Stimulated activated CD4-positive, alpha-beta T cell treated with anti-CD3 and anti-CD28 coated beads, Interleukin-4, amount 100 ng/mL, for 1 hour (primary cell): ENCODE measurements at places on chromosomes 3 and 15.

GRCh38 chr3:59737241-59737640 is 687.4 kb upstream of the CFAP20DC start:
- DNase-seq = no peak

GRCh38 chr3:123318374-123318773 is 116.6 kb downstream of the SEC22A start:
- DNase-seq = no peak

- DNase-seq = no peak
Observed at GRCh38 chr3:77042882-77043281, 3.0 kb downstream of the ROBO2 start.

GRCh38 chr3:114671741-114672510 is 378.1 kb downstream of the TIGIT start:
- DNase-seq = no peak

GRCh38 chr3:57890874-57891273 is 117.3 kb upstream of the FLNB start:
- DNase-seq = no peak

GRCh38 chr3:185423178-185423577 is 60.2 kb downstream of the MAP3K13 start:
- DNase-seq = no peak

DNA sequence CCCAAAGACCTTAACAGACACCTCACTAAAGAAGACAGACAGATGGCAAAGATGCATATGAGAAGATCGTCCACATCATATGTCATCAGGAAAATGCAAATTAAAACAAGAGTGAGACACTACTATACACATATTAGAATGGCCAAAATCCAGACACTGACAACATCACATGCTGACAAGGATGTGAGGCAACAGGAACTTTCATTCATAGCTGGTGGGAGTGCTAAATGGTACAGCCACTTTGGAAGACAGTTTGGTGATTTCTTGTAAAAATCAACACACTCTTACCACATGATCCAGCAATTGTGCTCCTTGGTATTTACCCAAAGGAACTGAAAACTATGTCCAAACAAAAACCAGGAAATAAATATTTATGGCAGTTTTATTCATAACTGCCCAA is 17.6 kb downstream of the CHDH start:
- no peak for DNase-seq

- DNase-seq = no peak
Observed at GRCh38 chr15:49731187-49732099, 110.6 kb downstream of the DTWD1 start.

GRCh38 chr3:107825556-107825955 is 265.3 kb downstream of the CD47 start:
- DNase-seq = no peak

DNA sequence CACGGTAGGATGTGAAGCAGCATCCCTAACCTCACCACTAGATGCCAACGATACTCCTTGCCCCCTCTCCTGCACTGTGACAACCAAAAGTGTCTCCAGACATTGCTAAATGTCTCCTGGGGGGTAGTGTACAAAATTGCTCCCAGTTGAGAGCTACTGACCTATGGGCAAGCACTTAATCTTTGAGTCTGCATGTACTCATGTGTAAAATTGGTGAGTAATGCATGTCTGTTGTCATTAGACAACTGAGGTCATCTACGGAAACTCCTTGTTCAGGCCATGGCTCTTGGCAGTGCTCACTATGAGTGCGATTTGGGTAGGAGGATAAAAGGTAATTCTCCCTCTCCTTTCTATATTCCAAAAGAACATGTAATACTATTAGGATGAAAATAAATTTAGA is 29.2 kb downstream of the PDHB start:
- DNase-seq = no peak

DNA sequence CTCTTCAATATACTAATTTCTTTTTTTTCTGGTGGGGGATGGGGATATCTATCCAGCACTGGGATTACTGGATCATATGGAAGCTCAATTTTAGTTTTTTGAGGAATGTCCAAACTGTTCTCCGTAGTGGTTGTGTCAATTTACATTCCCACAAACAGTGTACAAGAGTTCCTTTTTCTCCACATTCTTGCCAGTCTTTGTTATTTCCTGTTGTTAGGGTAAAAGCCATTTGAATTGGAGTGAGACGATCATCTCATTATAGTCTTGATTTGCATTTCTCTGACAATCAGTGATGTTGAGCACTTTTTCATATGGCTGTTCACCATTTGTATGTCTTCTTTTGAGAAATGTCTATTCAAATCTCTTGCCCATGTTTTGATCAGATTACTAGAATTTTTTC is 12.8 kb upstream of the WDR49 start:
- no peak for DNase-seq

GRCh38 chr15:95698951-95699350 is 631.5 kb upstream of the NR2F2 start:
- DNase-seq = no peak

DNA sequence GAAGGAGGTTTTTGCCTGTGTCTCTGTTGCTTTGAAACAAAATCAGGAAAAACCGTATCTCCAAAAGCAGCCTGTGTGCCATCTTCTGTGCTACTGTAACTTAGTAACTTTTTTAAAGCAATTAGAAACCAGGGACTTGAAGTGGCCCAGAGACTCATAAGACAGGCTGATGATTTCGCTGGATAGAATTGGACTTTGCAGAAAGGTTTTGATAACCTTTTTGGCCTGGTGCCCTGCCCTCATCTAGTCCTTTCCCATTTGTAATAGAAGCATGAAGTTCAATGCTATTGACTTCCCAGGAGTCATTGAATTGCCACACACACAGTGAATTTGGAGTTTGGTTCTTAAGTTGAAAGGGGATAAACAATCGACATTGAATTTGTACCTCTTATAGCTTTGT is 157.2 kb downstream of the PTPRG start:
- no peak for DNase-seq

- DNase-seq = no peak
Observed at GRCh38 chr3:47614788-47615187, 36.1 kb upstream of the CSPG5 start.

GRCh38 chr3:177362626-177363025 is 165.3 kb upstream of the TBL1XR1 start:
- DNase-seq = no peak

DNA sequence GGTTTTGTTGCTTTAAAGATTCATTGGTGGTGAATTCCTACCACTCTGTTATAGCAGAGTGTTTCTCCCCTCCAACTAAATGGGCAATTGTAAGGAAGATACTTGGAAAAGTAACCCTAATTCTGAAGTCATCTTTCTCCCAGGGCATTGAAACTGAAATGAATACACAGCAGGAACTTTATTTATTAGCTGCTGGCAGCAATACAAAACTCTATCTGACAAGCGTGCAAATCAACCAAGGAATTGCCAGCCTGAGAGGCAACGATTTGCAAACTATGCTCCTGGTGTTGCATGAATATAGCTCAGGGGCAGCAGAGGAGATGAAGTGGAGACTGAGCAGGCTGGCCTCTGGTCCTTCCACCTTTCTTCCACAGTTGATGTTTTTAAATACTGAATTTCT is 48.9 kb downstream of the CD200R1 start:
- DNase-seq = no peak

DNA sequence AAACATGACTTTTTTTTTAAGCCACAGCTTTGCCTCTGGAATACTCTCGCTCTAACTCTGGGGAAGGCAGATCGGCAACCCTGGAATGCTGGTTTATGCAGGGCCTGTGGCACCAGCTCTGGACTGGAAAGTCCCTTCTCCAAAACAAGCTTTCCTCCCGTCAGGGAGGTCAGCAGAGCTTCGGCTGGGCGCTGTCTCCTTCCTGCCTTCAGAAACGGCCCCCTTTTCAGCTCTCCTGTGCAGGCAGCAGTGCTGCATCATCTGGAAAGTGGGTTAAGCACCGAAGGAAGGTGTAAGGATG is 42.7 kb upstream of the SKOR1 start:
- DNase-seq = no peak

- DNase-seq = no peak
Observed at GRCh38 chr15:66096688-66097058, 156.9 kb downstream of the MEGF11 start.

DNA sequence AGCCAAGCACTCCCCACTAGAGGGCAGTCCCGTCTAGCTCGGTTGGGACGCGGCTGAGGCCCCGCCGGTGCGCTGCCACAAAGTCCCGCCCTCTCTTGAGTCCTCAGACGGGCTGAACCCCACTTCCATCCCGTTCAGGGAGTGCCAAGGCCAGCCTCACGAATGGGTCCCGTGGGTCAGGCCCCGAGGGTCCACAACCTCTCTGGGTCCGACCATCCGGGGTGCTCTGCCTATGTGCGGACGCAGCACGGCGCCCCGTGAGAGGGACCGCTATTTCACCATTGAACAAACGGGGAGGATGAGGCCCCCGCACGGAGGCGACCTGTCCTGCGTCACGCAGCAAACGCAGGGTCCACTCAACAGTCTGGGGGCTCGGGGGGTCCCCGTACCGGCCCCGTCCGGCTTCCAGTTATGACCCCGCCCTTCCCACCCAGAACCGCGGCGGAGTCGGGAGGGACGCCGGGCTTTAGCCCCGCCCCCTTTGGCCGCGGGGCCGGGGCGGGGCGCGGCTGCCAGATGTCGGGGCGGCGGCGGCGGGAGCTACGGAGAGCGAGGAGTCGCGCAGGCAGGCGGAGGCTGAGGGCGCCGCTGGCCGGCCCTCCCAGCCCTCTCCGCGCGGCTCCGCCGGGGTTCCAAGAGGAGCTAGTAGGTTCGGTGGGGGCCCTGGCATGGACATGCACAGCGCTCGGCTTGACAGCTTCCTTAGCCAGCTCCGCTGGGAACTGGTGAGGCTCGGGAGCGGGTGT is at the start of gene INKA1:
INKA1 (plus strand) TSS at position 543 of the 746 bp plus-strand sequence; CDS start at position 675, 132 bp downstream.
- peak; percentile 86 for DNase-seq

DNA sequence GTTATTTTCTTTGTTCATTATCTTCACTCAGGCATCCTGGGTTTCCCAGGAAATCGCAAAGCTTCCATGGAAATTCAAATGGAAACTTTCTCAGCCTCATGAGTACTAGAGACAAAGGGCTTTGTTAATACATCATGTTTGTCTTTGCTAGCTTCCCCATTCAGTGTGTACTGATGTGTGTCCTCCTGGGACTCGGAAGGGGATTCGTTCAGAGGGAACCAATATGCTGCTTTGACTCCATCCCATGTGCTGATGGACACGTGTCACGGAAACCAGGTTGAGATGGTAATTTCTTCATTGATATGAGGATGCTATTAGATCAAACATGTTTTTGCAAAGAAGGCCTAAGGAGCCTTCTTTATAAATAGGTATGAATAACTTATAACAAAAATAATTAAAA is 87.0 kb upstream of the KCNAB1 start:
- DNase-seq = no peak

- no peak for DNase-seq
Observed at GRCh38 chr15:70045045-70045444, 52.7 kb downstream of the TLE3 start.

DNA sequence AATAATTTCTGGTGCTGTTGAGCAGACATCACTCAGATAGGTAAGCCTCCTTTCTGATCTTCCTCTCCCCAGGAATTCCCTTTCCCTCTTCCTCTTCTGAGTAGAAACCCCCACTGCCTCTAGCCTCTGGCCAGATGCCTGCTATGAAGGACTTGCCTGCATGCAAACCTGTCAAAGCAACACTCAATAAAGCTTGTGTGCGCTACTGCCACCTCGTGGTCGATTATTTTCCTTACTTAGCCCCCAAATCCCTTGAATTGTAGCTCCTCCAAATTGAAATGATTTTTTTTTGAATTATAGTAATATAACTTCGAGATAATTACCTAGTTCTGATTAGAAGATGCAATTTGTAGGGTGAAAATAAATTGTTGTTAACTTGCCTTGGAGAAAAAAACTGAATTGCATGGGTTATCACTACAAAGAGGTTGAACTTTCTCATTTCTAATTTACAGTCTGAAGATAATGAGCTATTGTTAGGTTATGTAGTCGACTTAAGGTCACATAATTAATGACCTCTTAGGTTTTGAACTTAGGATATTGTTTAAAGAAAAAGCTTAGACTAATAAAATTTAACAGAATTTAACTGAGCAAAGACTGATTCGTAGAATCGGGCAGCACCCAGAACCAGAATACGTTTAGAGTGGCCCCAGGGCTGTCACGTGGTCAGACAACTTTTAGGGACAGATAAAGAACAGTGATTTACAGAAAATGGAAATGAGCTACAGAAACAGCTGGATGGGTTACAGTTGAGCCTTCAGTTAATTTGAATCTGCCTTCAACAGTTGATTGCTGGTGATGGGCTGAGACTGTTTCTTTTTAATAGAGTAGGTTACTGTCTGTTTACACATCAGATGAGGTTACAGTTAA is 269.3 kb downstream of the ARPP21 start:
- DNase-seq = peak; percentile 28

GRCh38 chr3:30342318-30343060 is 263.9 kb upstream of the TGFBR2 start:
- no peak for DNase-seq

GRCh38 chr3:126136428-126137220 is 43.8 kb downstream of the ALDH1L1 start:
- no peak for DNase-seq

DNA sequence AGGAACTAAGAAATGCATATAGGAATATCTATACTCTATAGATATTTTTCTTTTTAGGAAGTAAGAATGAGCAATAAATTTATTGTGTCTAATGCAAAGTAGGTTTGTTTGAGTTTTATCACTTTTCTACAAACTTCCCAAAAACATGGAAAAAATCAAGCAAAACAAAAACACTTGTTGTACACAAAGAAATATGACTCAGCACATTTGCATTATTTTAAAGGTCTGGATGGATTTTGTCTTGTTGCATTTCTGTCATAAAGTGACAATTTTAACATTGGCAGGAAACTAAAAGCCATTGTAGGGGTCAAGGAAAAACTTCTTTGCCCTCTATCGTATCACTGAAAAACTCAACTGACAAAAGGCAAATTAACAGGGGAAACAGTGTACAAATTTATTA is 267.2 kb downstream of the PYDC2 start:
- DNase-seq = no peak

GRCh38 chr3:48058091-48058490 is 41.9 kb upstream of the MAP4 start:
- no peak for DNase-seq

- no peak for DNase-seq
Observed at GRCh38 chr3:186073641-186074040, 35.2 kb downstream of the ETV5 start.
